T47D (cell line): ENCODE measurements at places on chromosomes 11 and 22.

- no peak for DNase-seq
Observed at GRCh38 chr11:106621484-106621883, 396.8 kb downstream of the GUCY1A2 start.

GRCh38 chr22:48926643-48927042 lies 901.0 kb downstream of the BRD1 start:
- DNase-seq: no peak

DNA sequence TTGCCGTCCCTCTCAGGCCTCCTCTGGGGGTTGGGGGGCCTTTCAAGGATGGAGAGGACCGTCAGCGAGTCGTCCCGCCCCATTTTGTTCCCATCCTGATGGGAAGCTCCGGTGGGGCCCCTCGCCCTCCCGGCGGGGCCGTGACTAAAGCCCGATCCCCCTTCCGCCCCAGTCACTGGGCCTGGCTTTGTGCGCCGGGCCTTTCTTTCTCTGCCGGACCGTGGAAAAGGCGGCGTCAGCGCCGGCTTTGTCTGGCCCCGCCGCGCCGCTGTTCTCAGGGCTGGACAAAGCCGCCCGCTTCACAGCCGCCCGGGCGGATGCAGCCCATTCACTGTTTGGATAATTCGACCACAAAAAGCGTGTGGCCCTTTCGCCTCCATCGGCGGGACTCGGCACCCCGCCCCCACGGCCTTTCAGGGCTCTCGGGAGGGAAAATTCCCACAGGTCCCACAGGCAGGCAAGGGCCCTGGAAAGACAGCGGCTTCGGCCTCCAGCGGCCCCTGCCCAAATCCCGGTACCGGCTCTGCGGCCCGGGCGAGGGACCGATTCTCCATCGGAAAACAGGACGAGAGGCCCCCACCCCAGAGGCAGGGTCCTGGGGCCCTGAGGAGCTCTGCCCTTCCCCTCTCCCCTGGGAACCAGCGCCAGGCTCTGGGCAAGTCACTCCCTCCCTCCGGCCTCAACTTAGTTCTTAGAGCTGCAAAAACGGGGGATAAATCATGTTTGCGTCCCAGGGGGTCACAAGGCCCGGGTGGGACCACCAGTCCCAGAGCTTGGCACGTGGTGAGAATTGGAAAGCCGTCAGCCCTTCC lies 87.2 kb downstream of the WNT7B start:
- no peak for DNase-seq

- no peak for DNase-seq
Observed at GRCh38 chr11:120208777-120209176, 2.1 kb upstream of the OAF start.

GRCh38 chr11:38131535-38131934 lies 1533.5 kb upstream of the RAG2 start:
- no peak for DNase-seq

DNA sequence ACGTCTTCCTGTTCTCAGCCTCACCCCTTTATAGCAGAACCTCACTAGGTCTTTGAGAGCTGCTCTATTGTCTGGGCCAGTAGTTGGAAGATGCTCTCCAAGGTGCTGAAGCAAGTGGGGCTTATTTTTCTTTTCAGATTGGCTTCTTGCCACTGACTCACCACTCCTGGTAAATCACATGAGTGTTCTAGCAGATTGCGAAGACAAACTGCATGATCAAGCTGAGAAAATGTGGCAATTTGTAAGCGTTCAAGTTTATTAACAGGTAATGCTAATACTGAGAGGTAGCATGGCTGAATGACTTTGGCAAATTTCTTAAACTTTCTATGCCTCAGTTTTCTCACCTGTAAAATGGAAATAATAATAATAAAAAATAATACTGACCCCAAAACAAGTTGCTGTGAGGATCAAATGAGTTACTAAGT lies 59.2 kb downstream of the CACNG2 start:
- peak; percentile 85 for DNase-seq

- DNase-seq: no peak
Observed at GRCh38 chr11:78815831-78816230, 241.2 kb upstream of the NARS2 start.

DNA sequence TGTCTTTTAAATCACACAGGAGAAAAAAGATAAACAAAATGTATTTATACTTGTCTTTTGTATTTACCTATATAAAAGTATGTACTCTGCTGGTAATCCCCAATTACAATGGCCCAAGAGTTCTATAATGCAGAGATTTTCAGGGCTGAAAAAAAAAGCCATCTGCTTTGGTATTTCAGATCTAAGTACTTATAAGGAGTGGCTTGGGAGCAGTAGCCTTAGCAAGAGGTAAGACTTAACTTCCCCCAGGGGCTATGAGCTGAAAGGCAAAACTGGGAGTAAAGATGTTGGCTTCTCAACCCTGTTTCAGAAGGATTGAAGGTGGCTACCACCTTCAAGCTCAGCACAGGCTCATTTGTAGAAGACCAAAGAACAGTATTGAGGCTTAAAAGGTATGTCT lies 35.3 kb upstream of the EP300 start:
- no peak for DNase-seq

DNA sequence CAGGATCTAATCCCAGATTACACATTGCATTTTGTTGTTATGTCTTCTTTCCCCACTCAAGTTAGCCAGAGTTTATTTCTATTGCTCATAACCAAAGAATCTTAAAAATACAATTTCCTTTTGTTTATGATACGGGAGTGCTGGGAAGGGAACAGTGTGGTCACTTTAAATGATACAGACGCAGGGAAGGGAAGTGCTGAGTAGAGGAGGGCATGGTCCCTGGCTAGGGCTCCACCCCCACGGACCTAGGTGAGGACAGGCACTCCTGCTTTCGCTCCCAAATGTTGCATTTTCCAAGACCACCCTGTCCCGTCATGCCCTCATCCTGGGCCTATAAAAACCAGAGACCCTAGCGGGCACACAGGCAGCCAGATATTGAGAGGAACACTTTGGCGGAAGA lies 30.6 kb upstream of the NARS2 start:
- DNase-seq: no peak

DNA sequence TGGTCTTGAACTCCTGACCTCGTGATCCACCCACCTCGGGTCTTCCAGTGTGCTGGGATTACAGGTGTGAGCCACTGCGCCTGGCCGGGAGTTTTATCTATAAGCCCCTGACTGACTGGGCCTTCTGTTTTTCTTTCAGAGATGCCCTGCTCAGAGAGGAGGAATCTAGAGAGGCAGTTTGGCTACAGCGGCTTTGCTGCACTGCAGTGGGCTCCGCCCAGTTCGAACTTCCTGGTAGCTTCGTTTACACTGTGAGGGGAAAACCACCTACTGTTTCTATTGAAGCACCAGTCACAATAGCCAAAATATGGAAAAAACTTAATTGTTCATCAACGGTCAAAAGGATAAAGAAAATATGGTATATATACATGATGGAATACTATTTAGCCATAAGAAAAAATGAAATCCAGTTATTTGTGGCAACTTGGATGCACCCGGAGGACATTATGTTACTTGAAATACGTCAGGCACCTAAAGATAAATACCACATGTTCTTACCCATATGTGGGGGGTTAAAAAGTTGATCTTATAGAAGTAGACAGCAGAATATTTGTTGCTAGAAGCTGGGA lies 31.9 kb upstream of the FAM181B start:
- DNase-seq: no peak

DNA sequence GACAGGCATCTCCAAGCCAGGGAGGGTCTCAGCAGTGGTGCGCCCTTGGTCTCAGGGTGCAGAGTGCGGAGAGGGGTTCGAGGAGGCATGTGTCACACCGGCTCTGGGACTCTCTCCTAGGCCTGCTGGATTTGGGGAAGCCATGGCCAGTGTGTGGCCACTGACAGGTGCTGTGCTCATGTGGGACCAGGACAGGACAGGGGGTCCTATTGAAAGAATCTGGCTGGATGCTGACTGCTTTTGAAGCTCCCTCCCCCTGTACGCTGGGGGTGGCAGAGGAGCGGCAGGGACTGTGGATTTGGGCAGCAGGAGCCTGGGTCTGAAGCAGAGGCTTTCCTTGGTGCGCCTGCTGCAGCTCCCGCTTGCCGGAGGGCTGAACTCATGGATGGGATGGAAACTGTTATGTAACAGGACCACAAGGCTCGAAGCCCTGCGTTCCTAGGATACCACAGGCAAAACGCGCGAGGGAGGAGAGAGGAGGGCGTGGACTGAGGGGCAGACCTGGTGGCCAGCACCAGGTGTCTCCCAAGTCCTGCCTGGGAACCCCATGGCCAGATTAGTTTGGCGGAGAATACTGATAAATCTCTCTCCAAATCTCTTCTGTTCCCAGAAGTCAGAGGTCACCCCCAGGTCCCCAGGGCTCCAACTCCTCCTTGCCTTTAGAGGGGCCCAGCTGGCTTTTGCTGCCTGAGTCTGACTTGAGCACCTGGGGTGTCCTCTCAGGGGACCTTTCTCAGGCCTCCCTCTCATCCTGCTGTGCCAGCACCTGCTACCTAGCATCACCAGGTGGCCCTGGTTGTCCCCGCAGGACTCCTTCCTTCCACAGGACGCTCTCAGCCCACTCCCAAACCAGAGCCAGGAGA lies 13.8 kb upstream of the TEF start:
- DNase-seq: no peak

DNA sequence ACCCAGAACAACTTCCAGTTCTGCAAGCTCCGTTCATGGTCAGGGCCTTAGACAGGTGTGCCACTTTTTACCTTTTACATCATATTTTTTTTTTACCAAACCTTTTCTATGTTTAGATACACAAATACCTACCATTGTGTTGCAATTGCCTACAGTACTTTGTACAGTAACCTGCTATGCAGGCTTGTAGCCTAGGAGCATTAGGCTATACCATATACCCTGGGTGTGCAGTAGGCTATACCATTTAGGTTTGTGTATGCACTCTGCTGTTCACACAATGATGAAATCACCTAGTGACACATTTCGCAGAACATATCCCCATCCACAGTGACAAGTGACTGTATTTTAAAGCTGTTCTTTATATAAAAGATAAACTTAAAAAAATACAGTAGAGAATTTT lies 29.6 kb downstream of the APIP start:
- DNase-seq: peak; percentile 94

DNA sequence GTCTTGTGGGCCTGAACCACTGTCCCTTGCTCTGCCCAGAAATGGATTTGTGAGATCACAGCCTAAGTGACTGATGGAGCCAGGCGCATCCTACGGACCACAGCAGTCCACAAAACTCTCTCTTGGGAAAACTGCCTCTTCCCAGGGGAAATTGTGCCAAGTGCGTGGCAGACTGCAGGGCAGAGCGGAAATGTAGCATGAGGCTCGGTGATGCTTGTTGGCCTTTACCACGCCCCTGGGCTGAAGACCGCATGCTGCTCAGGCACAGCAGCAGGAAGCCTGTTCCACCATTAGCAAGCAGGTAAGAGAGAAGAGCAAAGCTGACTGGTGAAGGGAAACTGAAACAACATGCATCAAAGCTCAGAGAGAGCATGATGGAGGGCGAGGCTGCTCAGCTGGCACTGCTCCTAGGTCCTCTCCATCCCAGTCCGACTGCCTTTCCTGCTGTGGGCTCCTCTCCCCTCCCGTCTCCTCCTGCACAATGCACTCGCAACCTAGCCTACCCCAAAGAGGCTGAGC lies 26.5 kb upstream of the SCARF2 start:
- DNase-seq: no peak

DNA sequence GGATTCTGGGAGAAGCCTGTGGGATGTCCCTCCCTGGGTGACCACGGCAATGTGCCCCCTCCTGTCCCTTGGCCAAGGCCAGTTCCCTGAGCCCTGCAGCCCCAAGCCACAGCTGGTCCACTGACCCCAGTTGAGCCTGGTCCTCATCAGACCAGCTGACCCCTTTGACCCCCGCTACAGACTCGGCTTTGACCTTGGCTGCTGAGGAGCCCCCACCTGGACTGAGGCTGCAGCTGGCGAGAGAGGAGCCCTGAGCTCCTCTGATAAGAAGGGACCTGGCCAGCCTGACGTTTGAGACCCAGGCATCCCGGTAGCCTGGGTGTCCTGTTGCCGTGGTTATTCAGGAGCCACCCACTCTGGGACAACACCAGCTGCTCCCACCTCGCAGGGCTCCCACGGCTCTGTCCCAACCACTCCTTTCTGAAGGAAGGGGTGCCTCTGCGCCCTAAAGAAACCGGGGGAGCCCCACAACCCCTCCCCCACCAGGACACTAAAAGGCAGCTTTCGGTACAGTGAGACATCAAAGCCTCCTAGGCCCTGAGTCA lies 3.0 kb downstream of the ASCL2 start:
- no peak for DNase-seq

- no peak for DNase-seq
Observed at GRCh38 chr11:62602141-62603071, 741 bp upstream of the MTA2 start.

DNA sequence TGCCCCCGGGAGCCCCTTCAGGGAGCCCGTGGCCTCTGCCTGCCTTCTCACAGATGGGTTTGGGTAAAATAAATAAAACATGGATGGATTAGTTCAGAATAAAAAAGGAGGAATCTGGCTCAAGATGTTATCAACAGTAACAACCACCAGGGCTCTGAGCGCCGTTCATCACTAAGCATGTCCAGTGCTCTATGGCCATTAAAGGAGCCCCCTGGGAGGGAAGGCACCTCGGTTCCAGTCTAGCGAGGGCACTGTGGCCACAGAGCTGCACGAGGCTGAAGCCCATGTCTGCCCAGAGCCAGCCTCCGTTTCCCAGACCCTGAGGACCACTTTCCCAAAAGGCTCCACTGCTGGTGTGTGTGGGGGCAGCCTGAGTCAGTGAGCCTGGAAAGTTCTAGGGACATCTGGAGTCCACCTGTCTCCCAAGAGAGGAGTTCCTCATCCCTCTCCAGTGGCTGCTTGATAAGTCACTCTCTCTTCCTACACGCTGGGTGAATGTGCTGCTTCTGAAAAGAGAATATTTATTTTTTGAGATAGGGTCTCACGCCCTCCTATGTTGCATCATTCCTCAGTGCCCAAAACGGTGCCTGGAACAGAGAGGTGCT lies 614.6 kb downstream of the TBC1D22A start:
- DNase-seq: no peak

DNA sequence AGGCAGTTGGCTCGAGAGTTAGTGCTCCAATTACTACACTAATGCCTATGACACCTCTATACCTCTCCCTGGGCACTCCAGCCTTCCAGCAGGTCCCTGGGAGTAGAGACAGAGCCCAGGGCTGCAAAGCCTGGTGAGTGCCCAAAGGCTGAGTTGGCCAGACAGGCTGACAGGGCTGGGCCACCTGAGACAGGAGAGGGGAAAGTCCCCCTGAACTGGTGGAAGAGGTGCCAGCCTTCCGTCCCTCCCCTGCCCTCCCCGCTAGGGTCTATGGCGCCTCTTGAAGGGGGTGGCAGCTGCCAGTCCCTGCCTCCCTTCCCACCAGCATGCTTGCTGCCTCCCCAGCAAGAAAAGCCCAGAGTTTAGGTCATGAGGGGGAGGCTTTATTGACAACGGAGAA lies 3.0 kb downstream of the KCNJ11 start:
- no peak for DNase-seq

GRCh38 chr22:46931414-46931813 lies 169.0 kb downstream of the TBC1D22A start:
- DNase-seq: peak; percentile 55

GRCh38 chr11:86151174-86152005 lies 82.5 kb upstream of the PICALM start:
- DNase-seq: no peak

GRCh38 chr11:44954051-44954906 lies 3.6 kb upstream of the TP53I11 start:
- DNase-seq: no peak
